Activated CD8-positive, alpha-beta memory T cell treated with anti-CD3 and anti-CD28 coated beads for 24 hours (primary cell): ENCODE measurements at places on chromosomes 12 and 14.
A peak's percentile ranks its signal among the peaks of the same experiment; 100 is the strongest.

DNA sequence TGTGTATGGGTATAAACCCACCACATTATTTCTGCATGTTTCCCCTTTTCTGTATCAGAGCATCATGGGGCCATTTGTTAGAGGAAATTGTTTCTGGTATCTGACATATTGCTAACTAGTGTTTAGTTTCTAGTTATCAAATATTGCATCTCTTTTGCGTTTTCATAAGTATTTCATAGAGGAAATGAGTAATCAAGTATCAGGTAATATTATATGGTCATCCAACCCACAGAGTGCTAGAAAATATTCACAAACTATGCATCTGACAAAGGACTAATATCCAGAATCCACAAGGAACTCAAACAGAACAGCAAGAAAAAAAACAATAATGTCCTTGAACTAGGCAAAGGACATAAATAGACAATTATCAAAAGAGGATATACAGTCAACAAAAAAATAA is 258.9 kb upstream of the LRIG3 start:
- no peak for DNase-seq

DNA sequence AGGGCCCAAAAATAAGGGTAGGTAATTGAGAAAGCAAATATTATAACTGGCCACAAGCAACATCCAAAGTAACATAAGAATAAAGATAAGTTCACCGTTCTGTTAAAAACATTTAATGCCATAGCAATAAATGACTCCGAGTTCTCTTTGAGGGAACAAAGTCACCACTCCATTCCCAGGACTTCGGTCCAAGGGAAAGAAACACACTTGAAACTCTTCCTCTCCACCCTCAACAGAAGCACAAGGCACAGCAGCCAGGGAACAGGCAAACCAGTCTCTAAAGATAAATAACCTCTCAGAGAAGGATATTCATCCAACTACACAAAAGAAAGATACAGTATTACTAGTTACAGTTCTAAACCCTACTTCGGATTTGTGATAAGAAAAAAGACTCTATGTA is 2.5 kb downstream of the SETD3 start:
- no peak for DNase-seq

- DNase-seq, result no peak
Observed at GRCh38 chr12:5706247-5706646, 238.8 kb downstream of the ANO2 start.

- no peak for DNase-seq
Observed at GRCh38 chr12:873954-874353, 75.5 kb downstream of the RAD52 start.

DNA sequence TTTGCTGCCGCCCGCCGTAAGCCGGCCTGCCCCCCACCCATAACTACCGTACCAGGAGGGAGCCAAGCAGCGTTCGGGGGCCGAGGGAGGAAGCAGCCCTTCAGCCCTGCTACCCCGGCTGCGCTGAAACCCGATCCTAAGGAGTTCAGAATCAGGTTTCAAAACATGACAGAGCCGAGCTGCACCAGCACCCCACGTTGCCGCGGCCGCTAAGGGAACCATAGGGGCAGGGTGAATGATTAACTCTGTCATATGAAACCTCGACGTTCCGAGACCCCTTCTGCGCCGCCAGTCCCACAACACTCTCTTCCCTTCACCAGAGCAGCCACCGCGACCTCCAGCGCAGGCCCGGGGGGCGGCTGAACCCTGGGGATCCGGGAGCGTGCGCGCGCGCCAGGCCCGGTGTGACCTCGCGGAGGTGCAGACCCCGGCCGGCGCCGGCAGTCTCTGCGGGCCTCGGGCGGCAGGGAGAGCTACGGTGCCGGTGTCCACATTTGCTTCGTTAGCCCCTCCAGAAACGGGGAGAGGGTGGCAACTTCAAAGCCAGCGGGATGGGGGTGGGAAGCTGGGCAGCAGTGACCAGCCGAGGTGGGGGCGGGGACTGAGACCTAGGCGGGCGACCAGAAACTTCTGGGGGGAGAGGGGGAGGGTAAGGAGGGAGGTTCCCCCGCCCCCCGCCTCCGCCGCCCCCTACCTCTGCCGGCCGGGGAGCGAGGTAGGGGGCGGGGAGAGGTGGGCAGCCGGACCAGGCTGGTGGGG is 1.6 kb downstream of the SIX4 start:
- DNase-seq, result peak; percentile 70

DNA sequence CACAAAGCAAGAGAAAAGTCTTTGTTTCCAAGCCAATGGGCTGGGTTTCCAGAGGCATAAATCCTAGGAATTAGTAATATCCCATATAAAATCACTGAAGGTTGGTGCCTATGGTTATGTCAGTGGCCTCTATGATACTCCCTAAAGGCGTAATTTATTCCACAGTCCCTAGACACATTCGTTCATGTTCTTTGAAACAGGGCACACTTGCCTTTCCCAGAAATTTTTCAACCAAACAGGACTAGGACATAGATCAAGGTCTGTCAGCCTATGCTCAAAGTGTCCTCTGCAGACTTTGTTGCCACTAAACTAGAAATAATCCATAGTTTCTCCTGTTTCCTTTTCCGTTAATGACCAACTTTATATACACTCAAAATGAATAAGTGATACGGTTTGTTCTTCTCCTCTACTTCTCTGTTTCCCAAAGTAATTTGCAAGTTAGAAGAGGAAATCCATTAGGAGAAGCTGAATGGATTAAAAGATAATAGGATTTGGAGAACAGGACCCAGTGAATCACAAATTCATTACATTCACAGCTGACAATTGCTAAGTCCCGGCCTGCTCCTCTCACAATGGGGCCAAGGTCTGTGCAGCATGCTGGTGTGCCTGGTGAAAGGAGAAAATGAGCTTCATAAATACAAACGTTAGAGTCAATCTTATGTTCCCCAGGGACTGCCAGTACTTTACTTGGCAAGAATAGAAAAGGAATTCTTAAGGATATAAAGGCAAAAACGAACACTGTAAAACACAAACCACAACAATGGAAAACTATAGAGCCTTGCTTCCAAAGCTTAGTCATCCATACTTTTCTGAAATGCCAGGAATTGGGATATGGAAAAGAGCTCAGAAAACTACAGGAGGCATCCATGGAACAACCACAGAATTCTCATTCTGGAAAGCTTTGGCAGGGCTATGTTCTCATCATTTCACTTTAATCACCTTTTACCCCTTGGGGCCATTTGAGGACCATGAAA is 966.2 kb downstream of the NRXN3 start:
- DNase-seq, result no peak

DNA sequence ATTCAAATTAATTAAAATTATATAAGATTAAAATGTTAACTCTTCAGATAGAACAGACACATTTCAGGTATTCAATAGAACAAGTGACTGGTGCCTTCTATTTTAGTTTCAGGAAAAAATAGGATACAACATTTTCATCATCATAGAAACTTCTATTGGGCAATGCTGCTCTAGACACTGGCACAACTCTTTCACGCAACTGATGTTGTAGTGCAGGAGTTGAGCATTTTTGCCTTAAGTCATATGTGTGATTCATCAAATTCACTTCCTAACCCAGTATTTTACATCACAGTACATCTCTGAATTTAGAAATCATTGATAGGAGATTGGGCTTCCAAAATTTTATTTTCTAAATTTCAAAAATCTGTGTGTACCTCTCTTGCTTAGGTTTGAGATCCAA is 215.4 kb upstream of the DIO2 start:
- no peak for DNase-seq
